ENCODE measurements at places on chromosomes 7 and 10.

- no peak for DNase-seq
These were observed 957.2 kb downstream of the PCDH15 start for GRCh38 chr10:53843736-53844362.

DNA sequence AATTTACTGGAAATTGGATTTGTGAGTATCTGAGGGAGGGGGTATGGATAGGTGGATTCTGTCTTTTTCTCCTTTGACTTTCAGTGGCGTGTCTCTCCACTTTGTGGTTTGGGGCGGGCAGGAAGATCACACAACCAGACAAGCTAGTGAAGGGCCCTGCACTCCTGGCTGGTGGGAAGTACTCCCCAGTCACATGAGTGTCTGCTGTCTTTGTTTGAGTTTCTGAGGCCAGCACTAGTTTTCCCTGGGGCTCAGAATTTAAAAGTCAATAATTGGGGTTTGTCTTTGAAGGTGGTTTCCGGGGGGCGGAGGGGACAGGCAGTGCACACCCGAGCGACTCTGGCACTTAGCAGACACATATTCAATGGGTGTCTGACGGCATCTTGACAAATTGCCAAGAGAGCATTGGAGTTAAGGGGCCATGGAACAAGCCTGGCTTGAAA is 120.1 kb downstream of the WDFY4 start:
- DNase-seq, result no peak

- no peak for DNase-seq
These were observed 1.2 kb upstream of the SMARCD3 start for GRCh38 chr7:151249732-151250072.

DNA sequence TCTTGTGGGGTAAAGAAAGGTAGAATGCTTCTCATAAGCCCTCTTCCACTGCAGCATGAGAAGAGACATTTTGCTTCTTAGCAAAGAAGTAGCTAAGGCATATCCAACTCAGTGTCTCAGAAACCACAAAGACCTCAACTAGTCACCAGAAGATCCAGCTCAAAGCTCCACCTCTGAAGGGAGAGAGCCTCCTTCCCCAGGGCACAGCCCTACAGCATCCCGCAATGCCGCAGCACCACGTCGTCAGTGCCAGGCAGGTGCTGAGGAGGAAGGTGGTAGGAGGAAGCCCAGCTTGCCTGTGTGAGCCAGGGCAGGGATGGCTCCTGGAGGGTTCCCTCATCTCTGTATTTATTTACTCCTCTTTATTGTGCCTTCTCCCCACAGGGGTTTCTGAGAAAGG is 385.6 kb upstream of the NPVF start:
- DNase-seq, result no peak

DNA sequence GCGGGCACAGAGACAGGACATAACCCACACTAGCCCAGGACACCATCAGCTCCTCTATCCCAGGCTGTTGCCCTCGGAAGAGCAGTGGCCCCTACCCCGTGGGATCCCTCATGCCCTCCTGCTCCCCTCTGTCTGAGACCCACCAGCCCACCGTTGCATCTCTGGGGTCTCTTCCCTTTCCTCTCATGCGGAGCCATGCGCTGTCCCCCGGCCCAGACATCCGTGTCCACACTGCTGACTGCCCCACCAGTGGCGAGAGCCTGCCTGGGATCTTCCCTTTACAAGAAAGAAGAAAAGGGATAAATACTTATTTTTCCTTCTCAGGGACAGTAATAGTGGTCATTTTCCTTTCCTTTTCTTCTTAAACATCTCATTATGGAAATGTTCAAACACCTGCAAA is 115.4 kb downstream of the WDR37 start:
- no peak for DNase-seq

GRCh38 chr7:115941703-115942268 is 88.8 kb downstream of the TFEC start:
- DNase-seq, result no peak

- no peak for DNase-seq
These were observed 379.3 kb upstream of the POM121L12 start for GRCh38 chr7:52656098-52656497.

DNA sequence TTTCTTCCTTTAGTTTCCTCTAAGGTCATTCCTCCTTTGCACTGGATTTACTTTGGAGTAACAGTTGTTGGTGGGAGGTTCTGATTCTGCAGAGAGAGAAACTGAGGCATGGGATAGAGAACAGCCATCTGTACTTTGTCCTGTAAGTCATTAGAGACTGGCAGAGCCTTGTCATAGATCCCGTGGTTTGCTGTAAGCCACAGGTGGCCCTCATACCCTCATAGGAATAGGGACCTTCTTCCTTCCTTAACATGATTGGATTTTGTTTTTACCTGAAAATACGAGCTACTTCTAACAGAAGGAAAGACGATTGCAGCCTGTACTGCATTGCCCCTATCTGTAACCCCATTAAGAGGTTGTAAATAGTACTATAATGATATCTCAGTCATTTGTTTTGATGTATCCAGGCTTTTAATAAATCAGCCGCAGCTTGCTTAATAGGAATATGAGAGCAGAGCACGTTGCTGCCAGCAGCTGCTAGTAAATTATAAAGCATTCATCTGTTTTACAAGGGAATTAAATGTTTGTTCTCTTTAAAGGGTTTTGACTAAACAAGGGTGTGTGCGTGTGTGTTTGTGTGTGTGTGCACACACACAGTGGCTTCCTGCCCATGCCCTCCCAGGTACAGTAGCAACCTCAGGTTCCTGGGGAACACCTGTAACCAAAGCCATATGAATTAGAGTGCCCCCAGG is 249.8 kb downstream of the AUTS2 start:
- DNase-seq, result no peak

DNA sequence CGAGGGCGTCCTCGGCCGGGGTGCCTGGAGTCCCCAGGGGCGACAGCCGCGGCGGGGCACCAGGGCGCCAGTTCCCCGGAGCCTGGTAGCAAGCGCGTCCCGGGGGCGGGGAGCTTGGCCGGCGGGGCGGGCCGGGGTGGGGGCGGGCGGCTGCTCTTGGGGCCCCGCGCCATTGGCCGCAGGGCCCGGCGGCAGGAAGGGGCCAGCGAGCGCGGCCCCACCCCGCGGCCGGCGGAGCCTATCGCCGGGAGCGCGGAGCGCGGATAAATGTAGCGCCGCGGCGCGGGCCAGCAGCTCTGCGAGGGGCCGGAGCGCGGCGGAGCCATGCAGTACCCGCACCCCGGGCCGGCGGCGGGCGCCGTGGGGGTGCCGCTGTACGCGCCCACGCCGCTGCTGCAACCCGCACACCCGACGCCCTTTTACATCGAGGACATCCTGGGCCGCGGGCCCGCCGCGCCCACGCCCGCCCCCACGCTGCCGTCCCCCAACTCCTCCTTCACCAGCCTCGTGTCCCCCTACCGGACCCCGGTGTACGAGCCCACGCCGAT is at the start of gene HHEX:
TSS of gene HHEX (plus strand) at position 293 of the 548 bp plus-strand sequence. CDS start at position 325, 32 bp downstream.
- no peak for DNase-seq

- DNase-seq, result no peak
These were observed 23.9 kb upstream of the LEP start for GRCh38 chr7:128217030-128217805.

Data from T follicular helper cell (primary cell).